ENCODE measurements at places on chromosomes 16 and 17.

GRCh38 chr16:15054357-15055140, 1.3 kb downstream of the NTAN1 start:
- no peak for DNase-seq

- no peak for DNase-seq
Measured at GRCh38 chr16:30813821-30814189, 26.8 kb upstream of the ZNF629 start.

GRCh38 chr16:74076568-74076967, 220.0 kb upstream of the PSMD7 start:
- no peak for DNase-seq

- DNase-seq, result no peak
Measured at GRCh38 chr17:66406701-66407644, 104.6 kb downstream of the PRKCA start.

DNA sequence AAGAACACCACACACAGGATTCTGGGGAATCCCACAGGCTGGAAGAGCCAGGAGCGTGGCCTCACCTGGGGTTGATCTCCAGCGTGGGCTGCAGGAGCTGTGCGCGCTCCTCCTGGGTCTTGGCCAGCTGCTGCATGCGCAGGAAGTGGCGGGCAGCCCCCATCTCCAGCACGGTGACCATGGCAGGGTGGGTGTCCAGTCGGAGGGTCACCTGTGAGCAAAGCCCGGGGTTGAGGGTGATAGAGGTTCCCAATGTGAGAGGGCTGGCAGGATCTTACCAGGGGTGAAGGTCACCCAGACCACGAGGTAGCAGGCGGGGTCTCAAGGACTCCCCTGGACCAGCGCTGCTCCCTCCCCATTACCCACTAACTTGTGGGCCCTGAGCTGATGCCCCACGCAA, 7.4 kb downstream of the DNASE1 start:
- no peak for DNase-seq

GRCh38 chr17:60151355-60151754, 1.6 kb downstream of the CA4 start:
- peak; percentile 26 for DNase-seq

DNA sequence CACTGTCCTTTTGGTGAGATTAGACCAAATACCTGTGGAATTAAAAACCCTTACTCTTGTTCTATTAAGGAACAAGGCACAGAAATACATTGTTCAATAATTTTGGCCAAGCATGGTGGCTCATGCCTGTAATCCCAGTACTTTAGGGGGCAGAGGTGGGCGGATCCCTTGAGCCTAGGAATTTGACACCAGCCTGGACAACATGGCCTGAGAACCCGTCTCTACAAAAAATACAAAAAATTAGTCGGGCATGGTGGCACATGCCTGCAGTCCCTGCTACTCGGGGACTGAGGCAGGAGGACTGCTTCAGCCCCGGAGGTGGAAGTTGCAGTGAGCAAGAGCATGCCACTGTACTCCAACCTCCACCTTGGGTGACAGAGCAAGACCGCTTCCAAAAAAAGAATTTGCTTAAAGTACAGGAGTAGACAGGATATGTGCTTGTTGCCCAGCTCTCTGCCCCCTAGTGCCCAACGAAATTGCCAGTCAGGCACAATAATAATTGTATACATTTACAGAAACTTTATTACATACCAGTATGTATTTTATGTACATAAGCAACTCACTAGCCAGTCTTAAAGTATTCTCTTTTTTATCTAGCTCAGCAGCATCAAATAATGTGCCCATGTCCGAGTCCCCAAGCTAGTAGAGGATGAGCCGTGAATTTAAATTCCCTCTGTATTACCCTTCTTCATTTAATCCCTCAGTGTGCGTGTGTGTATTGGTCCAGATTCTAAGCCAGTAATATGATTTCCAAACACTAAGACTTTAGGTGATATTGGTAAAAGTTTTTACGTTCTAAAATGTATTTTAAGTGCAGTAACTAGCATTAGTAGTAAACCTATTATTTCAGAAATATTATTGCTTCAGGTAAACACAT, 1.4 kb downstream of the THUMPD1 start:
- DNase-seq, result no peak

DNA sequence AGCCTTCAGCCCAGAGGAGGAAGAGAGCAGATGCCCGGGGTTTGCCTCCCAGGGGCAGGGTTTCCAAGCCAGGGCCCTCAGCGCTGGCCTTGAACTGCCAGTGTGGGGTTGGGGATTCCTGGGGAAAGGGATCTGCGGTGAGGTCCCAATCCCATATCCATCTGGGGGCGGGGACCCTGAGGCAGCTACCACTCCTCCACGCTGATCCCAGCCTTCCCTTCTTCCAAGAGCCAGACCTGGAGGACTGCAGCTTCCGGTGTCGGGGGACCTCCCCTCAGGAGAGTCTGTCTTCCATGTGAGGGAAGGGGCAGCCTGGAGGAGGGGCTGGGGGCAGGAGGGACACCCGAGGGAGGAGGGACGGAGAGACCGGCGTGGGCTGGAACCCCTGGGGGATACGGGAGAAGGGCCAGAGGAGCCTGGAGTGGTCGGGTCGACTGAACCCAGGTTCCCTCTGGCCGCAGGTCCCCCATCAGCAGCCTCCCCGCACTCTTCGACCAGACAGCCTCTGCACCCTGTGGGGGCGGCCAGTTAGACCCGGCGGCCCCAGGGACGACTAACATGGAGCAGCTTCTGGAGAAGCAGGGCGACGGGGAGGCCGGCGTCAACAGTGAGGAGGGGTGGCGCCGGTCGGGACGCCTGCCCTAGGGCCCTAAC, 10.7 kb upstream of the CISD3 start:
- no peak for DNase-seq

Data from NK-92 treated with Interleukin-12 subunit alpha and Interleukin-12 subunit beta, amount 100 ng/mL, for 24 hours (cell line).